Thoracic aorta (tissue), 2 donors: ENCODE measurements at places on chromosomes 2 and 18.

DNA sequence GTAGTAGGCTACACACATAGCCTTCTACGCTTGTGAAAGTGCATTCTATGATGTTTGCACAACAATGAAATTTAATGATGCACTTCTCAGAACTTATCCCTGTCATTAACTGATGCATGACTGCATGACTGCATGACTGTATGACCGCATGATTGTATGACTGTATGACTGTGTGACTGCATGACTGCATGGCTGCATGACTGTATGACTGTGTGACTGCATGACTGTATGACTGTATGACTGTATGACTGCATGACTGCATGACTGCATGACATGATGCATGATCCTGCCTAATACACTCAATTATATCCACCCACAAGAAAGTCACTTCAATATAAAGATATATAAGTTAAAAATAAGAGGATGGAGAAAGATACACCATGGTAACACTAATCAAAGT lies 365.4 kb upstream of the FSIP2 start:
- no peaks in the 10 kb centered on the region for H3K36me3 ChIP-seq
- H3K4me1 ChIP-seq = no peaks in the 10 kb centered on the region
- H3K4me3 ChIP-seq = no peak overlapping the region
- no peaks in the 10 kb centered on the region for H3K27me3 ChIP-seq
- no peak for DNase-seq

DNA sequence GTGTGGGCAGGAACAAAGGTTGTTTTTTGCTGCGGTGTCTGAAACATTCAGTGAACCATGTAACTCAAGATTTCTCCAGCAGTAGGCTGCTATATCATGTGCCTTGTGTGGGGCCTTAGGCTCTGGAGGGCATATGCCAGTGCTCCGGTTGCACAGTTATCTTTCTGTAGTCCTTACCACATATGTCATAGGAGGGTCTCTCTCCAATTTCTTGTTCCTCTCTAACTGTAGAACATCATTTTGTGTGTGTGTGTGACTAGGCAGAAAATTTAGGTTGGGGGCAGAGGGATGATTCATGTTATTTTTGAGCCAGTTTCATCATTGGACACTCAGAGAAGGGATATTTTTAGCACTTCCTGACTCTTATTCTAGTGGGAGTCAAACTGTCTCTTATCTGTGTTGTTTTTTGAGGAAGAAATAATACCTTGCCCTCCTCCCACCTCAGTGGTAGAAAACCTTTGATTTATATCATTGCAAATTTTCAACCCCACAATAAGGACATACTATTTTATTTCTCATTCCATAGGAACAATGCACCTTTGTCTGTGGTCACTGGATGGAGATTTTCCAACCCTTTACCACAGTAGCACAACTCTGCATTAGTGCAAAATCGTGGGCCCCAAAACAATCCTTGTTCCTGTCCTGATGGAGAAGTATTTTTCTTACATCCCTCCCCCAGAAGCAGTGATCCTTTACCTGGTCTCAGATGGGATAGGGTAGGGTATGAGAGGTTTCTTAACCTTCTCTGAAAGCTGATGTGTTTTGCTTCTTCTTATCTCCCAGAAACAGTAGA lies 113.9 kb downstream of the CCDC74A start:
- no peaks in the 10 kb centered on the region for H3K4me1 ChIP-seq
- H3K4me3 ChIP-seq = no peak overlapping the region
- no peak for DNase-seq

DNA sequence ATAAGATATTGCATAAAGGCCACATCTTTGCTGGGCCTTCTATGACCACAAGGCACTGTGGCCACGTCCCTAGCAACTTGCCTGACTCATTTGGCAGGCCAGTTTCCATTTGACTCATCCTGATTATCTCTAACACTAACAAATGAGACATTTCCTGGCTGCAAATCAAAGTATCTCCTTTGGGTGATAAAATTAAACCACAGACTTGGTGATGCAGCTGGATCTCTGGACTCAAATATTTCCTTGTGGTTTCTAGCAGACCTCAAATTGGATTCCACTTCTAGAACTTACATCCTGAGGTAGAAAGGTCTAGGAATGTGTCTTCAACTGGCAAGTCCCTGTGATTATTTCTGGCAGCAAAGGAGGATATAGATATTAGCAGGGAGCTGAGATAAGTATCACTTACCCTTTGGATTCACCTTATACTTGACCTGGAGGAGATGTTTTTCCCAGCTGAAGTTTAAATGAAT lies 167.9 kb upstream of the NXPH2 start:
- no peaks in the 10 kb centered on the region for H3K27me3 ChIP-seq
- no peak for DNase-seq
- no peaks in the 10 kb centered on the region for H3K36me3 ChIP-seq
- H3K4me3 ChIP-seq = no peak overlapping the region
- no peaks in the 10 kb centered on the region for H3K4me1 ChIP-seq
- H3K27ac ChIP-seq = no peak overlapping the region

DNA sequence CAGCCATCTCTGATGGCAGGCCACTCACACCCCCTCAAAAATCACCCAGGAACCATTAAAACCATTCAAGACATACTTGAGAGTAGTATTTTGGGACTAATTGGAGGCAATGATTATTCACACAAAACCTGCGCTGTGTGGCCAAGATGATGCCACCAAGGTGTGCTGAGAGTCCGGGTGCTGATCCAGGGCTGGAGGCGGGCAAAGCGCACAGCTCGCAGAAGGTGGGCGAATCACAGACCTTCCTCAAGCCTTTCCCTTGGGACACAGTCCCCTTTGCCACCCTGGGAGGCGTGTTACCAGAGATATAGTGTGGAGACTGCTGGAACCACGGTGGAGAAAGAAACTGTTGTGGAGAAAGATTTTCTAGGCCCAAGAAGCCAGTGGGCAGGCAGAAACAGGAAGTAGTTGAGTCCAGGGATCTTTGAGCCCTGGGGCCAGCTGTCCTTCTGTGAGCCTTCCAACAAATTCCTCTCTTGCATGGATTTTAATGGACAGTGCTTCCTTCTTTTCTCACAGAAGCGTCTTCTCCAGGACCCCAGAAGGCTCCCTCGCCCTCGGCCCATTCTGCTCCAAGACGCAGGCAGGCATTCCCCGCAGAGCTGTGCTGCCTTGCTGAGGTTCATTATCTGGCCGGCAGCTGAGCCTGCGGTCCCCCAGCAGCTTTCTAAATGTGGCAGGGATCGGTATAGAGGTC lies 8.0 kb downstream of the COPS9 start:
- H3K4me1 ChIP-seq = no peaks in the 10 kb centered on the region
- no peak overlapping the region for H3K27ac ChIP-seq
- H3K36me3 ChIP-seq = peaks cover 53% of the 10 kb centered on the region
- DNase-seq = no peak

GRCh38 chr2:239312741-239313667 lies 87.8 kb downstream of the HDAC4 start:
- H3K27ac ChIP-seq = no peak overlapping the region
- peaks cover 76% of the 10 kb centered on the region for H3K4me1 ChIP-seq
- no peak for DNase-seq
